ENCODE measurements at places on chromosomes 12 and 14. TPM values are rescaled to one million over a fixed set of nuclear protein-coding genes. Genes with fewer than 3 reads are reported as not detected.

PIANP gene
- 0.69 TPM for total RNA-seq

KRT77 gene
- not detected for total RNA-seq

TCTN1 gene
- 24.0 TPM for total RNA-seq

TMEM63C gene
- not detected for total RNA-seq

CLEC1A gene
- 5.9 TPM for total RNA-seq

GRCh38 chr12:53870117-53870516 lies 68.5 kb upstream of the HOXC13 start:
- no peak for DNase-seq

GRCh38 chr12:39692258-39692853 lies 72.8 kb upstream of the ABCD2 start:
- no peak for DNase-seq

GRCh38 chr14:24369907-24370687 lies 2.1 kb downstream of the NFATC4 start:
- DNase-seq = no peak

- no peak for DNase-seq
Observed at GRCh38 chr12:106081606-106082005, 57.1 kb downstream of the NUAK1 start.

DNA sequence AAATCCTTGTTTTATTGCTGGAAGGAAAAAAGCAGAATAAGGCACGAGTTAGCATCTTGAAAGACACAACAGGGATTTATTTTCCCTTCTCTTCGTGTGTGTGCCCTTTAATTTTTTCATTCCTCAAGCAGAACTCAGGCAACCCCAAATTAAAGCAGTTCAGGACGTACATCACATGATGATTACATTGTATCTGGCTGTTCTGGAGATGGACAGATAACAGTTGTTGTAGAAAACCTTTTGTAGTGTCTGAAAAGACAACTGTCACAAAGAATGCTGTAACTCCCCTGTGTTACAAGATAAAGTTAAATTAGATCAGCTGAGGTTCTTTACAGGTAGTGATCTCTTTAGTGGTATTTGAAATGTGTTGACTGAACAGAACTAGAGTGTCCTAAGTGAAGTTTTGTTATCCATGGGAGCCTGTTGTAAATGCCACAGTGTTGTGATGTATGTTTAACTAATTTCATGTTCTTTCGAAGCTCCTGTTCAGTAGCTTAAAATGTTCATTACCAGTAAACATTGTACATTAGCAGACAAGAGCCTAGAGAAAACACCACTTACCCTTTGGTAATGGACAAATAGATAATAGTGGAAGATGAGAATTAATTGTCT lies 58.5 kb downstream of the TMTC2 start:
- no peak for DNase-seq

DNA sequence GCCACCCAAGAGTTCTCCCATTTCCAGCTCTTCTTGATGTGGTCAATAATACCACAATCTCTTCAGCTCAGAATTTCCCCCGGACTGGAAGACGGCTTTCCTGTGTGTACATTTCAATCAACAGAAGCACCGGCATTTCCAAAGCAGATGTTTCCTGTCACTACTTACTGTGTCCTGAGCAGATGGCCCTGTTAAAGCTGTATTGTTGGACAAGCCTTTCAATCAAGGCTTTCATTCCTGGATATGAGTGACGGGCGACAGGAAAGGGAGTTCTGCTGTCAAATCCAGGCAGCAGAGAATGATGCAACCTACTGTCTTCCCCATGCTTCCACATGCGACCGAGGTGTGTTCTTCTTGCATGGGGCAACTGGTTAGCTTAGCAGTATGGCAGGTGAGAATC lies 76.4 kb upstream of the CCDC60 start:
- DNase-seq = no peak

DNA sequence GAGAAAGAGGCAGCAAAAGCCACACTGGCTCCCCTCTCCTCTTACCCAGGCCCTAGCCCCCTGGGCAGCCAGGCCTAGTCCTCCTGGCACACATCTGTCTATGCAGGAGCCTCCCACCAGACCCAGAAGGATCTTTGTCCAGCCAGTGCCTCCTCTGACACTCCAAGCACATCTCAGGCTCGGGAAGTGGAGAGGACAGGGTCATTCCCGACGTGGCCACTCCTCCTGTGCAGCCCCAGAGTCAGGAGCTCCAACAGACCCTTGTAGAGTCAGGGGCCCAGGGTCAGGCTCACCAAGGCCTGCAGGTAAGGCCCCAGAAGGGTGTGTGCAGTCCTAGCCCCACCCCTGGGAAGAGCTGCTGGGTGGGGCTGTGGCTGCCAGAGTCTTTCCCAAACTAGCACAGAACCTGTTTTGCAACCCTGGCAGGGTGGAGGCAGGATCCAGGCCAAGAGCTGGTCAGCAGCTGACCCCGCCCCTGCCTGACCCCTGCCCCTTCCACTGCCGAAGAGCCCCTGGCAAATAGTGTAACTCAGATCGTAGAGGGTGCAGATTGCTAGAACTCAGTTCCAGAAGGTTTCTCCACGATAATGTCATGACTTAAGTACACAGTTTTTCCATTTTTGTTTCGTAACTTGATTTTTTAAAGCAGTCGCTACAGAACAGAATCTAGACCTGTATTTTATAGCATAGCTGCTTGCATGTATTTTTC lies 26.6 kb upstream of the PNMA1 start:
- DNase-seq = peak; percentile 92
